ENCODE measurements at places on chromosomes 4 and X.

GRCh38 chr4:11004818-11005217 lies 320.2 kb upstream of the CLNK start:
- DNase-seq, result no peak

DNA sequence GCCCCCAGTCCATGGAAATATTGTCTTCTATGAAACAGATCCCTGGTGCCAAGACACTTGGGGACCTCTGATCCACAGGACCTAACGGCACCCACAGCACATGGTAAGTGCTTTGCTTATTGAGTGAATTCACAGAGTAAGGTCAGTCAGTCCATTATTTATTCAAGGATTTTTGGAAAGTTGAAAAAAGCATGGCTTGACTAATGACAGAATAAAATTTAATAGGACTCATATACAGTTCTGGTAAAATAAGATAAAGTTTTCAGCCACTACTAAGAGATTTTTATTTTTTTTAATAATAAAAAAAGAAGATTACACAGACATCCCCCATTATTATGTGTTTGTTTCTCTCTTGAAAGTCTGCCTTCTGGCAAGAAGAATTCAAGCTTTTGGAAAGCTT lies 490.6 kb upstream of the HS3ST1 start:
- no peak for DNase-seq

DNA sequence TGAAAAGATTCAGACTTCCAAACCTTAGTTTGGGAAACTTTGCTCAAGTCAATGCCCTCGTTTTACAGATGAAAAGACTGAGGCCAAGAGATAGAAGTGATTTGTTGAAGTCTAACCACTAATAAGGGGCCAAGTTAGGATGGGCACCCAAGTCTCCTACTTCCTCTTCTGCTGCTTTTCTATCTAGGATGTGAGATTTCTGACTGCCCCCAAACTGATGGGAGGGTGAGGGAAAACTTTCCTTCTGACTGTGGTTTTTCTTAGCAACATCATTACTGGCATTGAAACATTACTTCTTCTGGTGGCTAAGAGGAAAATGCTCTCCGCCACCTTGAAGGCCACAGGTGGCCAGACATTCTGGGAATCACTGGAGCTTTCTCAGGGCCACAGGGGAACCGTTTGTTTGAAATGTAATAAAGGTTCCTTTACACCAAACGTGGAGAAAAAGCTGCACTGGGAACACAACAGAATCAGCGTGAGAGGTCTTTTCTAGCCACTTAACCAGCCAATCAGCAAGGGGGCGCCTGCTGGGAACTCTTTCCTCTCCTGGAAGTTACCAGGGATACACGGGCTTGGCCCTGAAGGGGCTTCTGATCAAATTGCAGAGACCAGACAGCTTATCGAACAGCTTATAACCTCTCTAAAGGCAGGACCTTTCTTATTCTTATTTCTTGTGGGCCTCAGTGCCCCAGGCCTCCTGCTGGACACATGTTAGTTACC lies 115.9 kb upstream of the TEX13D start:
- no peak for DNase-seq

GRCh38 chr4:159035570-159035969 lies 67.3 kb upstream of the RAPGEF2 start:
- DNase-seq, result no peak

DNA sequence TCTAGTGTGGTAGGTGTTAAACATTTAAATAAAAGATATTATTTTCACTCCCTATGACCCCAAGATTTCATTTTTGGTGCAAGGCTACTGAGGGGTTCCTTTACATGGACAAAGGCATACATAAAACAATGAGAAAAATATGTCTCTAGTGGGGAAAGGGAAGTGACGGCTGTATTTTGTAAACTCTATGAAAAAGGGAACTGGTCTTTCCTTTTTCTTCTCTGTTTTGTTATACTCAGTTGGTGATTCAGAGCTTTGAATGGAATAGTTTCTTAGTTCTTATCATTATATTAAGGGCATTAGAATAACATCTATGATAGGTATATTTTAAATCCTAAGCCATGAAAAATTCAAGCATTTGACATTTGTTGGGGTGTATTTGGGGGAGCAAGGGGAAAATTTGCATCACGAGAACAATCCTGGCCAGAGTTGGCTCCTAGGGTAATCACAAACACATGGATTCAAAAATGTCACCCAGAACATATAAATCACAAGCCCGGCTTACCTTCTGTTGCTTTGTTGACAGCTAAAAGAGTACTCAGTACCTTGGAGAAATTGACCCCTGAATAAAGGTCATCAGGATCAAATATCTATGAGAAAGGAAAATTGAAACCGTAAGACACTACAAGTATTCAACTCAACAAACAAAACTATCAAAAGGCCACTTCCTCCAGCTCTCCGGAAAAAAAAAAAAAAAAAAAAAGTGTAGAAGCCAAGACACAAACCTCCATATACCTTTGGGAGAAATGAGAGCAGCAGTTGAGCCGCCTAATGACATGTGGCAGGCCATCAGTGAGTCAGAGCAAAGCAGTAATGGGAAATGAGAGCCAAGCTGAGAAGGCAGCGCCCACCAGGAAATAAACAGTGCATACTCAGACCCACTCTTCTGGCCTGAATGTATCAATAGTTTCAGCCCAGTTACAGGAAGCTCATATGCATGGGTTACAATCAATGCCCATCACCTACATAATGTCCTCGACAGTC lies 33.4 kb downstream of the ARHGEF6 start:
- no peak for DNase-seq

- DNase-seq, result no peak
Observed at GRCh38 chr4:73653695-73654106, 33.5 kb upstream of the RASSF6 start.

All from esophagus squamous epithelium (tissue), 5 donors.